ENCODE measurements at places on chromosomes 4 and X.

DNA sequence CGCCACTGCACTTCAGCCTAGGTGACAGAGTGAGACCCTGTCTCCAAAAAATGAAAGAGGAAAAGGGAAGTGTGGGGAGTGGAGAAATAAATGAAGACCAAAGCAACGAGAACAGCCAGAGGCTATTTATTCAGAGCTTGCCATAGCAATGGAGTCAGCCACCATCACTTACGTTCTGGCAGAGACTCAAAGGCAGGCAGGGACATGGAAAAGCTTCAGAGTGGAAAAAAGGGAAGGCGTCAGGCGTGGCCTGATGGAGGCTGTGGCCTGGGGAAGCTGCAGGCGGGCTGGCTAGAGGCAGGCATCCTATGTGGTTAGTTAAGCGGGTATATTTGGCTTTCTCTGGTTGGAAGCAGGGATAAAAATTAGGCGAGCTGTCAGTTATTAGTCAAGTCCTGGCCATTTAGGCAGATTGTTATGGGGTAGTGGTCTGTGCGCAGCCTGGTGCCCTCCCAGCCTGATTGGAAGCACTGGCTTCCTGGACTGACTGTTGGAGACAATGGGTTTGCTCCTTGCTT, 73.3 kb downstream of the DCTD start:
- no peak for DNase-seq

DNA sequence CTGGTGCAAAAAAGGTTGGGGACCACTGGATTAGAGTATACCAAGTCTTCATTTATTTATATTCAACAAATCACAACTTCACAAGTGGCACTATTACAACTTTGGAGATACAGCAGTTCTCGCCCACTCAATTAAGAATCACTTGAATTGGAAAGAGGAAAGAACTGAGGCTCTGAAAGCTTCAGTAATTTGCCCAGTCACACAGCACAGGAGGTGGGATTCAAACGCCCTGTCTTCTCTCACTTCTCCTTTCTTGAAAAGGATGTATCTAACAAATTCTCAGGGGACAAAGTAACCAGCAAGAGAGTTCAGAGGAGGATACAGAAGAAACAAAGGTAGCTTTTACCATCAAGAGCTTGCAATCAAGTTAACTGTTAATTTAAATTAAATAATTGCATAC, 12.4 kb downstream of the SMIM14 start:
- no peak for DNase-seq

- no peak for DNase-seq
Measured at GRCh38 chr4:105751718-105752299, 43.2 kb downstream of the GSTCD start.

GRCh38 chr4:48467442-48467841, 15.7 kb upstream of the SLC10A4 start:
- DNase-seq = no peak

GRCh38 chr4:97910005-97910404, 233.3 kb downstream of the STPG2 start:
- no peak for DNase-seq

DNA sequence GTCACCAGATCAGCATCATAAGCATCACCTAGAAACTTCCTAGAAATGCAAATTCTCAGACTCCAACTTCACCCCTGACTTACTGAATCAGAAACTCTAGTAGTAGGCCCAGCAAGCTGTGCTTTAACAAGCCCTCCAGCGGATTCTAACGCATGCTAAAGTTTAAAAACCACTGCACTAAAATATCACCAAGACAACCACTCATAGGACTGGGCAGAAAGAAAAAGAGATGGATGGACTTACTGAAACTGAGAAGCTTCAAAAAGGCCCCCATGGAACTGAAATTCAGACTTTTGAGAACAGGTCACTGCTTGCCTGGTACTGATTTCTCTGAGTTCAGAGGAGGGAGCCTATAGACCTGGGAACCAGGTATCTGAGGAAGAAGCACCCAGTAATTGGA, 40.1 kb downstream of the FAM241A start:
- no peak for DNase-seq

DNA sequence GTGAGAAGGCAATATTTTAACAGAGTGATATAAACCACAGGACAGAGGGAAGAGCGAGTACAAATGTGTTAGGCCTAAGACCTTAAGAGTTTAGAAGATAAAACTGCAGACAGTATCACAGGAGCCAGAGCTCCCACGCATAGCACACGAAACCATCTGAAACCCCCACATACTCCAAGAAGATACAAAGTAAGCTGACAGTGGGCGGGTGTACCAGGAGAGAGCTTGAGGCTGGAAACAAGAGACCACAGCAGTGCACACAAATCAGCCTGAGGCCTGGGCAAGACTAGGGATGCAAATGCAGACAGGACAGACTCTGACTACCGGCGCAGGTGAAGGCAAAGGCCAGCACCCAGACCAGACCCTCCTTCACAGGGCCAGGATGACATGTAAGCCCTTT, 54.1 kb upstream of the ARHGAP24 start:
- DNase-seq = no peak

DNA sequence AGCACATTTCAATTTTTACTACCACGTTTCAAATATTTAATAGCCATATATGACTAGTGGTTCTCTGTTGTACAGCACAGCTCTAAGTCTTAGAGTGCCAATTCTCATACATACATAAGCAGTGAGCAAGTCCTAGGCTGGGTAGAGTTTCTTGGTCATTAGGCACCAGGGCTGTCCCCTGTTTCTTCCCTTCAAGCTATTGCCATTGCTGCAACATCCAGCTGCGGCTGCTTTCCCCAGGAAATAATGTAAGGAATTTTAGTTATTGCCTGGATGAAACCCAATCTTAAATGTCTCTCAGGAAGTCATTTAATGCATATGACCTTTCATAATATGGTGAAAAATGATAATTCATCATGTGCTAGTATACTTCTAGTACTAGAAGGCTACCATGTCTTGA, 74.1 kb upstream of the PPP3CA start:
- DNase-seq = no peak

DNA sequence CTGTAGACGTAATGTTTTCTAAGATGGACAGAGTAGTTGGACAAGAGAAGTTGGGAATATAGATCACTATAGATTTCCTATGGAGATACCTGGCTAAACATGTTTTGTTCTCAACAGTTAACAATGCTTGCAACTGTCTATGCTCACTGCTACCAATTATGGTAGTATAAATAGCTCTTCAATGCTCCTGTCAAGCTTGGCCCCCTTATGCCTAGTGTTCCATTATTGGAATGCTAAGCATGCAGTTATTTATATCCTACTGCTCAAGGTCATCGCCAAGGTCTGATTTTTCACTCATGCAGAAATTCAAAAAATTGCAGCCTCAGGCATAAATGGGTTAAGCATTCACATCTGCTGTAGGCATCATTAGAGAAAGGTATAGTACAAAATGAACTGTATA, 519.0 kb downstream of the IL15 start:
- no peak for DNase-seq

DNA sequence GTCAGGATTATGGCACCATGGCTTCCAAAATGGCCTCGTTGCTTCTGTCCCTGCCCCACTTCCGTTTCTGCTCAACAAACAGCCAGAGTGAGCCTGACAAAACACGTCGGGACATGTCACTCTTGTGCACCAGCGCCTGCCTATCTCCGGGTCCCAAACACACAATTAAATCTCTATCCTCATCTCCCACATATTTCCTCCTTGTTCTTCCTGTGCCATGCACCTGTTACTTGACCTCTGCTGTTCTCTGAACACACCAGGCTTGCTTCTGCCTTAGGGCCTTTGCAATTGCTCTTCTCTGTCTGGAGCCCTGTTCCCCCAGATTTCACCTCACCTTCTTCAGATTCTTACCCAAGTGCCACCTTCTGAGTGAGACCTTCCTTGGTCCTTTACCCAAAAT, 12.7 kb upstream of the CD38 start:
- no peak for DNase-seq

- no peak for DNase-seq
Measured at GRCh38 chr4:163958751-163959150, 464.3 kb downstream of the TMA16 start.

GRCh38 chr4:20265726-20266125, 14.0 kb downstream of the SLIT2 start:
- DNase-seq = no peak
